ENCODE measurements at places on chromosomes 16 and 17. TPM values are rescaled to one million over a fixed set of nuclear protein-coding genes. Genes with fewer than 3 reads are reported as not detected.

- DNase-seq: peak; percentile 39
- peak overlapping the region; percentile 87 for H3K4me3 ChIP-seq
Measured at GRCh38 chr17:40111221-40112128, 10.3 kb upstream of the MSL1 start.

DNA sequence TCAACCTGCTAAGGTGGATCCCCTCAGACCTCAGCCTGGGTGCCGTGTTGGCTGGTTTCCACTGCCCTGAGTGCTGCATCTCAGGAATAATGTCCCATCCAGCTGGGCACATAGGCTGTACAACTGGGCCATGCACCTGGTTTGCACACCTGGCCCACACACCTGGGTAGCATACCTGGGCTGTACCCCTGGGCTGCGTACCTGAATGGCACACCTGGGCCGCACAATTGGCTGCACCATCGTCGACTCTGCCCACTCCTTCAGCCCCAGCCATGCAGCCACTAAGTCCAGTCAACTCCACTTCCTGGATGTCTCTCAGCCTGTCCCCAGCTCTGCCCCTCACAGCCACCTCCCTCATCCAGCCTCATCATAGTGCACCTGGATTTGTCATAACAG lies 7.9 kb downstream of the SLC5A10 start:
- H3K4me3 ChIP-seq: no peak overlapping the region
- no peaks in the 10 kb centered on the region for H3K36me3 ChIP-seq
- DNase-seq: no peak
- H3K27me3 ChIP-seq: no peaks in the 10 kb centered on the region
- H3K4me1 ChIP-seq: peaks cover 49% of the 10 kb centered on the region
- no peak overlapping the region for H3K27ac ChIP-seq

DNA sequence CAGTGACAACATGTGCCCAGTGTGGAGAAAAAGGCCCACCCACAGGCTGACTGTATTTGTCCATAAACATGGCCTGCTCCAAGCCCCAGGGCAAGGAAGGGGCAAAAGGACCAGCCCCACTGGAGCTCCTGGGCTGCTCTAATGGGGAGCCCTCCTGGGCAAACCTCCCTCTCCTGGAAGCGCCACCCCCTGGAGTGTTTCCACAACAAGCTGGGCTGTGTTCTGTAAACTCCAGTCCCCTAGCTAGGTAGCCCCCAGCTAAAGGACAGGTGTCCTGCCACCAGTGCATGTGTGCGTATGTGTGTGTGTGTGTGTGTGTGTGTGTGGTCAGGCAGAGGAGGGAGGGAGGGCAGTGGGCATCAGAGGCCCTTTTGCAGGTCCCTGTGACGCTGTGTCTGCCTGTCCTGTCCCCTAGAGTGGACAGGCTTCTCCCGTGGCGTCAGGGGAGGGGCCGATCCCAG lies 11.3 kb upstream of the STAC2 start:
- DNase-seq: no peak
- no peaks in the 10 kb centered on the region for H3K27me3 ChIP-seq
- no peaks in the 10 kb centered on the region for H3K36me3 ChIP-seq
- peak overlapping the region; percentile 96 for H3K27ac ChIP-seq

- peaks cover 31% of the 10 kb centered on the region for H3K36me3 ChIP-seq
- H3K27ac ChIP-seq: peak overlapping the region; percentile 99
- H3K27me3 ChIP-seq: no peaks in the 10 kb centered on the region
- H3K4me1 ChIP-seq: peaks cover 22% of the 10 kb centered on the region
- peak overlapping the region; percentile 55 for H3K4me3 ChIP-seq
Measured at GRCh38 chr16:3215601-3216262, 19.2 kb downstream of the ZNF200 start.

The CPHXL gene
- total RNA-seq: not detected

DNA sequence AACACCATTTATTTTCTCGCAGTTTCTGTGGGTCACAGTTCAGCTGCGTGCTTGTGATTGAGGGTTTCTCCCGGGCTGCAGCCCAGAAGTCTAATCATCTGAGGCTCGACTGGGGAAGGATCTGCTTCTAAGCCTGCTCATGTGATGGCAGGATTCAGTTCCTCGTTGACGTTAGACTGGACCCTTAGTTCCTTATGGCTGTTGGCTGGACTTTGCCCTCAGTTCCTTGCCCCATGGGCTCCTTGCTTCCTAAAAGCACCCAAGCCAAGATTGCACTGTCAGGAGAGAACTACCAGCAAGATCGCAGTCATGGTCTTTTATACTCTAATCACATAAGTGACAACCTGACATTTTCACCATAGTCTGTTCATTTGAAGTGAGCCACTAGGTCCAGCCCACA lies 250.0 kb downstream of the PRKCA start:
- H3K36me3 ChIP-seq: peaks cover 3% of the 10 kb centered on the region
- DNase-seq: no peak
- H3K4me3 ChIP-seq: no peak overlapping the region
- peaks cover 47% of the 10 kb centered on the region for H3K4me1 ChIP-seq

GRCh38 chr16:13612623-13613022 lies 307.3 kb upstream of the ERCC4 start:
- no peak overlapping the region for H3K4me3 ChIP-seq
- no peak for DNase-seq
- H3K27me3 ChIP-seq: peaks cover 7% of the 10 kb centered on the region
- H3K36me3 ChIP-seq: no peaks in the 10 kb centered on the region
- no peaks in the 10 kb centered on the region for H3K4me1 ChIP-seq

The CDT1 gene
- 0.74 TPM for total RNA-seq

GRCh38 chr17:37824534-37825485 lies 80.0 kb upstream of the HNF1B start:
- peaks cover 13% of the 10 kb centered on the region for H3K27me3 ChIP-seq
- no peaks in the 10 kb centered on the region for H3K36me3 ChIP-seq
- no peak for DNase-seq
- H3K4me1 ChIP-seq: peaks cover 2% of the 10 kb centered on the region
- no peak overlapping the region for H3K27ac ChIP-seq

The CSH1 gene
- not detected for total RNA-seq

GRCh38 chr17:62693616-62694409 lies 66.3 kb downstream of the MRC2 start:
- no peak overlapping the region for H3K4me3 ChIP-seq
- DNase-seq: no peak
- H3K4me1 ChIP-seq: no peaks in the 10 kb centered on the region
- no peak overlapping the region for H3K27ac ChIP-seq
- no peaks in the 10 kb centered on the region for H3K36me3 ChIP-seq

DNA sequence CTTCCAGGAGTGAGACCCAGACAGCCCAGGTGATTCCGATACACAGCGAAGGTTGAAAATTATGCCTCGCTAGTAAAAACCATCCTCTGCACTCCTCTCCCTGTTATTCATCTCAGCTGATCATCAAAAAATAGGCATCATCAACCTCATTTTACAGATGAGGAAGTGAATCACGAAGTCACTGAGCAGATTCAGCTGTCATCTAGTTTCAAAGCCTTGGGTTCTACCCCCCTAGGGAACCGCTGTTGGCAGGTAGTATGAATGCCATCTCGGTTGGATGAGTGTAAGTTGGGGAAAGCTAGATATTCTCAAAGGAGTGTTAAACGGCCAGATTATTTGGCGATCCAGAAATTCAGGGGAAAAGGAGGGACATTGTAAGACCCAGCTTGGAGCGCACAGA lies 2.0 kb downstream of the CRYM start:
- peaks cover 15% of the 10 kb centered on the region for H3K4me1 ChIP-seq
- no peaks in the 10 kb centered on the region for H3K36me3 ChIP-seq
- H3K27me3 ChIP-seq: peaks cover 59% of the 10 kb centered on the region
- no peak overlapping the region for H3K27ac ChIP-seq
- no peak for DNase-seq

- H3K27me3 ChIP-seq: no peaks in the 10 kb centered on the region
- H3K4me1 ChIP-seq: peaks cover 54% of the 10 kb centered on the region
- peak overlapping the region; percentile 91 for H3K27ac ChIP-seq
- H3K36me3 ChIP-seq: no peaks in the 10 kb centered on the region
- H3K4me3 ChIP-seq: peak overlapping the region; percentile 87
- DNase-seq: peak; percentile 11
Measured at GRCh38 chr17:42459256-42459800, 650 bp downstream of the ATP6V0A1 start.

The KAT2A gene
- 73.3 TPM for total RNA-seq

- H3K4me3 ChIP-seq: no peak overlapping the region
- no peak for DNase-seq
- H3K36me3 ChIP-seq: no peaks in the 10 kb centered on the region
Measured at GRCh38 chr17:5272322-5272721, 9.8 kb upstream of the RABEP1 start.

GRCh38 chr17:33375103-33375502 lies 82.0 kb upstream of the ASIC2 start:
- H3K4me3 ChIP-seq: no peak overlapping the region
- peaks cover 22% of the 10 kb centered on the region for H3K27me3 ChIP-seq

DNA sequence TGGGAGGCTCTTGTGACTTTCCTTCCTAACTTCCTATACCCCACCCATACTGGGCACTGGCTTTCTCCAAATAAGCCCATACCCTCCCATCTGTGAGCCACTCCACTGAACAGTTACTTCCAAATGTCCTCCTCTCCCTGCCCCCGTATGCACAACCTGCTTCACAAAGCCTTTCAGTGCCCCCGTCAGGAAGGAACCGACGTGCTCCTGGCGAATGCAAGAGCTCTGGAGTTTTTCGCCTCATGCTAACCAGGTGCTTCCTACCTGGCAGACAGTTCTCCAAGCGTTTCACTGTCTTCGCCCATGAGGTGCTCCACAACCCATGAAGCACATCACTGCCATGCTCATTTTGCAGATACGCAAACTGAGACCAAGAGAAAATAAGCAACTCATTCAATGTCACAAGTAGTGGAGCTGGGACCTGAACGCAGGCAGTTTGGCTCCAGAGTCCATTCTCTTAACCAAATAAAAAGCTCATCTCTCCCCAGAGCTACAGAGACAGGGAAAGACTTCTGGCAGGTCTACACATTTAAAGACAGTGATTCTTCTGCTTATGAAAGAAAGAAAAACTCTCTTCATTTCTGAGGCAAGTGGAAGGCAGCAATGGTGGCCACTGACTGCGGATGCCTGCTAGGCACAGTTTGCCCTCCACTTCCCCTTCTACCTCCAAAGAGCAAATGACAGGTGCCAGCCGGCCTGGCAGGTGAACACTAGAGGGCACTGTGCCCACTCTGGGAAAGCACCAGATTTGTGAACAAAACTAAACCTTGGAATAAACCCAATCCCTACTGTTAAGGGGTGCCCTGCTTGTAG lies 23.8 kb downstream of the SPHK1 start:
- H3K36me3 ChIP-seq: peaks cover 39% of the 10 kb centered on the region
- no peak overlapping the region for H3K27ac ChIP-seq
- peaks cover 9% of the 10 kb centered on the region for H3K4me1 ChIP-seq
- H3K4me3 ChIP-seq: no peak overlapping the region

DNA sequence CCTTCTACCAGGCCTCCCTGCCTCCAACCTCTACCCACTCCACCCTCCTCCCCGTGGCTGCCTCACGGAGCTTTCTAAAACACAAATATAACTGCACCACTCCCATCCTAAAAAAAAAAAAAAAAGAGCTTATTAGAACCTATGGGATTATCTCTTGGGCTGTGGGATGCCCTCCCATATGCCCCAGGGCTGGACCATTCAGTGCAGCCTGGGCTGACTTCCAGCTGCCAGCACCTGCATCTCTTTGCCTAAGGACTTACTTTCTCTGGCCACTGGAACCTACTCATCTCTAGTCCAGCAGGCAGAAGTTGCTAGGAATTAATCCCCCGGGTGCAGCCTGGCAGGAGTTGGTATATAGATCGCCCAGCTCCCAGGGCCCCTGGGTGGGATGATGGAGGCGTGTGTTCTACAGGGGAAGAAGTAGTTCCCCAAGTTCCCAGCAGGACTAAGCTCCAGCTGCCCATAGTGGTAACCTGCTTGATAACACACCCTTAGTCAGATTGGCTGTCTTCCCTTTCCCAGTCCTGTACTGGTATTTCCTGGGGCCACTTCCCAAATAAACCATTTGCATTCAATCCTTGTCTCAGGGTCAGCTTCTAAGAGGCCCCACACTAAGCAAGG lies 10.3 kb downstream of the MPP3 start:
- no peak overlapping the region for H3K4me3 ChIP-seq
- H3K27me3 ChIP-seq: no peaks in the 10 kb centered on the region
- H3K36me3 ChIP-seq: no peaks in the 10 kb centered on the region
- no peak for DNase-seq
- H3K4me1 ChIP-seq: no peaks in the 10 kb centered on the region

- no peaks in the 10 kb centered on the region for H3K27me3 ChIP-seq
- H3K36me3 ChIP-seq: no peaks in the 10 kb centered on the region
- peak; percentile 70 for DNase-seq
- H3K27ac ChIP-seq: no peak overlapping the region
- H3K4me1 ChIP-seq: peaks cover 2% of the 10 kb centered on the region
- H3K4me3 ChIP-seq: no peak overlapping the region
Measured at GRCh38 chr17:18248300-18248731, 10.2 kb downstream of the FLII start.

- peak overlapping the region; percentile 59 for H3K4me3 ChIP-seq
- peaks cover 19% of the 10 kb centered on the region for H3K36me3 ChIP-seq
- peaks cover 89% of the 10 kb centered on the region for H3K4me1 ChIP-seq
- no peaks in the 10 kb centered on the region for H3K27me3 ChIP-seq
- DNase-seq: no peak
Measured at GRCh38 chr17:76196675-76197074, 43.6 kb downstream of the RNF157 start.

The CANT1 gene
- total RNA-seq: 34.6 TPM

The METRN gene
- total RNA-seq: 13.1 TPM

The RASD1 gene
- 4.2 TPM for total RNA-seq

Data from naive thymus-derived CD8-positive, alpha-beta T cell (primary cell).